Diencephalon (tissue), 1 donor: ENCODE measurements at places on chromosomes 16 and 17. TPM values are rescaled to one million over a fixed set of nuclear protein-coding genes. Genes with fewer than 3 reads are reported as not detected.

MTMR4 gene
- 134 TPM for total RNA-seq

AATK gene
- 17.8 TPM for total RNA-seq

IKZF3 gene
- under 0.01 TPM for total RNA-seq

PRSS53 gene
- total RNA-seq: 2.5 TPM

CORO6 gene
- total RNA-seq: 5.1 TPM

ICAM2 gene
- 8.8 TPM for total RNA-seq

OTOA gene
- total RNA-seq: 0.69 TPM

PRRT2 gene
- total RNA-seq: 34.1 TPM

ALDH3A1 gene
- 0.46 TPM for total RNA-seq

SOCS7 gene
- 44.1 TPM for total RNA-seq

MSLN gene
- not detected for total RNA-seq

CCL5 gene
- total RNA-seq: not detected

TP53TG3B gene
- not detected for total RNA-seq

UBALD1 gene
- 2.1 TPM for total RNA-seq

POLG2 gene
- total RNA-seq: 12.2 TPM

PLCG2 gene
- 3.9 TPM for total RNA-seq

DPEP1 gene
- total RNA-seq: 4.6 TPM

PSMD3 gene
- total RNA-seq: 66.0 TPM

CACNG4 gene
- 69.9 TPM for total RNA-seq

LHX1 gene
- 5.3 TPM for total RNA-seq

ZNF200 gene
- 15.9 TPM for total RNA-seq

TSPOAP1 gene
- 54.0 TPM for total RNA-seq

SDR42E2 gene
- 0.23 TPM for total RNA-seq

POLR3E gene
- 25.4 TPM for total RNA-seq

SMTNL2 gene
- 5.8 TPM for total RNA-seq

INCA1 gene
- 0.69 TPM for total RNA-seq

KRTAP1-5 gene
- not detected for total RNA-seq

CCDC78 gene
- 8.8 TPM for total RNA-seq

VTN gene
- total RNA-seq: 0.69 TPM

ZNF287 gene
- 25.4 TPM for total RNA-seq

ANKFN1 gene
- total RNA-seq: 16.6 TPM

TP53TG3F gene
- not detected for total RNA-seq

TPSG1 gene
- not detected for total RNA-seq

SECTM1 gene
- total RNA-seq: 5.8 TPM

KRTAP9-6 gene
- total RNA-seq: not detected

ENPP7 gene
- total RNA-seq: not detected

SCGB1C2 gene
- not detected for total RNA-seq

RGS11 gene
- 10.1 TPM for total RNA-seq

COL1A1 gene
- total RNA-seq: 42.7 TPM

PLCD3 gene
- total RNA-seq: 14.1 TPM

SOST gene
- 0.23 TPM for total RNA-seq

ST6GALNAC1 gene
- total RNA-seq: 0.69 TPM
